Non-pigmented ciliary epithelial cell (primary cell): ENCODE measurements at places on chromosomes 3 and 15.

GRCh38 chr15:64004587-64004986, 41.7 kb downstream of the DAPK2 start:
- no peak for DNase-seq

GRCh38 chr15:90915808-90916440, 12.8 kb downstream of the MAN2A2 start:
- DNase-seq: no peak

DNA sequence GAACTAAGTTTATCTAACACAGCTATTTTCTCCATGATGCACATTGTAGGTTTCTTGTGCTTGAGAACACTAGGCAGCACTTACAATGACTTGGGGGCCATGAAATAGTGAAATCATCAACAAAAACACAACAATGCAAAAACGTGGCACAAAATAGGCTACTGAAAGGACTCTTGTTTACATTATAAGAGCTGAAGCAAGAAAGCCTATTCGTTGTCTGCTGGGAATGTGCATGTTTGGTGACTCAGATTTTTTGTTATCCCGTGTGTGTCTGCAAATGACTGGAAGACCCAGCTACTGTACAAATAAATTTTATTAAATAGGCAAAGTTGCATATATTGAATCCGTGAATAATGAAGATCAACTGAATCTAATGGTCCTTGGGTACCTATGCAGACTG, 85.0 kb downstream of the TCF12 start:
- DNase-seq: peak; percentile 82

GRCh38 chr15:78063217-78063616, 14.3 kb downstream of the TBC1D2B start:
- no peak for DNase-seq

GRCh38 chr15:55402707-55403106, 5.5 kb downstream of the CCPG1 start:
- no peak for DNase-seq

DNA sequence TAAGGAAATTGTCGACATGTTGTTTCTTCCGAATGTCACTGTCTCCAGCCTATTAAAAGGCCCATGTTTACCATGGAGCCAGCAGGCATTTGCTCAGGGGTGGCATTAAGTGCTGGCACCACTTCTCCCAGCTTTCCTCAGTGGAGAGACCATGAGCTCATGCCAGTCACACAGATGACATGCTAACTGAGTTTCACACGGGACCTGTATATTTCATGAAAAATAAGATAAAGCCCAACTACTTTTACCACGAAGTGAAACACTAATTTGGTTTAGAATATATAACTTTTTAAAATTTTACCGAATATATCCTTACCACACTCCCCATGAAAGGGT, 93.4 kb downstream of the ETFA start:
- no peak for DNase-seq

GRCh38 chr3:167559924-167560323, 86.1 kb upstream of the SERPINI2 start:
- DNase-seq: no peak

GRCh38 chr3:9118222-9118621, 131.2 kb downstream of the SRGAP3 start:
- no peak for DNase-seq

DNA sequence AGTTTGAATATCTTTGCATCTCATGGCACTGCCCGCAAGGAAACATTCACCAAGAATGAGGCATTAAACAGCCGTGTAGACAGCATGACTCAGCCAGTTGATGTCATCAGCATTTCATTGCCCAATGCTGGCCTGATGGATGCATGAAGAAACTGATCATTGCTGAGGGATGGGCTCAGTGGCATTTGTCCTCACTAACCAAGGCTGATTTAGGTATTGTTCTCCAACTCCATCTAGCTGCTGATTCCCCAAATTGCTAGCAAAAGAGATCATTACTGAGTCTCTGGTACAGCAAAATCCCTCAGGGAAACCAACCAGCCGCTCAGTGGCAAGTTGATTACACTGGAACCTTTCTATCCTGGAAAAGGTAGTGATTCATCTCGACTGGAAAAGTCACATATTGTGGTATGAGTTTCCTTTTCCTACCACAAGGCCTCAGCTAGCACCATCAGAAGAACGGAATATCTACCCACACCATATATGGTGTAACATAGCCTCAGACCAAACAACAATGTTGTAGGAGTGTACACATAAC, 186.5 kb upstream of the GAP43 start:
- peak; percentile 93 for DNase-seq
